ENCODE measurements at places on chromosomes 5 and 9.

GRCh38 chr5:6333182-6333905 is 45.0 kb downstream of the MED10 start:
- DNase-seq = no peak

DNA sequence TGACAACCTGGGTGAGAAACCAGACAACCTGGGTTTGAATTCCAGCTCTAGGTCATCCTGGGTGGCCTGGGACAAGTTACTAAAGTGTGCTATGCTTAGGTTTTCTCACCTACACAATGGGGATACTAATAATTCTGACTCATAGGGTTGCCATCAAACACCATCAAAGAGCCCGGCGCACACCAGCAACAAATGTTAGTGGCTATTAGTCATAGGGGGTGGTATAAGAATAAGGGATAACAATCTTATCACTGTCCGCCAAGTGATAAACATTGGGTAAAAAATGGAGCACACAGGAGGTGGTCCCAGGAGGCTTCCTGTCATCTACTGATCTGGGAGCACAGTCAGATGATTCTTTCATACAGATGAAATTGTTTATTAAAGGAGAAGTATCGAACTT is 61.4 kb upstream of the AFAP1L1 start:
- no peak for DNase-seq

DNA sequence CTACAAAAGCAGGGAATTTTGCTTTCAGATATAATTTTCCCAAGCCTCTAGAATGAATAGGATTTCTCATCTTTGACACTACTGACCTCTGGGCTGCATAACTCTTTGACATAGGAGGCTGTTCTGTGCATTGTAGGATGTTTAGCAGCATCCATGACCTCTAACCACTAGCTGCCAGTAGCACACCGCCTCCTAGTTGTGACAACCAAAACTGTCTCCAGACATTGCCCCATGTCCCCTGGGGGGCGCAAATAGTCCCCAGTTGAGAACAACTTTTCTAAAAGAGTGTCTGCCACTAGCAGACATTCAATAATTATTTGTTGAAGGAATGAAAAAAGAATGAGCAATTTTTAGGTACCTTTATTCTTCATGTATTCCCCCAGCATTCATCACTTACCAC is 51.8 kb downstream of the POU4F3 start:
- no peak for DNase-seq

GRCh38 chr5:35745193-35745592 is 111.5 kb upstream of the IL7R start:
- DNase-seq = no peak

All from stimulated activated CD8-positive, alpha-beta memory T cell treated with anti-CD3 and anti-CD28 coated beads, Interleukin-4, amount 100 ng/mL, for 4 hours (primary cell).